BJ (cell line): ENCODE measurements at places on chromosomes 5 and 9. TPM values are rescaled to one million over a fixed set of nuclear protein-coding genes. Genes with fewer than 3 reads are reported as not detected.

DNA sequence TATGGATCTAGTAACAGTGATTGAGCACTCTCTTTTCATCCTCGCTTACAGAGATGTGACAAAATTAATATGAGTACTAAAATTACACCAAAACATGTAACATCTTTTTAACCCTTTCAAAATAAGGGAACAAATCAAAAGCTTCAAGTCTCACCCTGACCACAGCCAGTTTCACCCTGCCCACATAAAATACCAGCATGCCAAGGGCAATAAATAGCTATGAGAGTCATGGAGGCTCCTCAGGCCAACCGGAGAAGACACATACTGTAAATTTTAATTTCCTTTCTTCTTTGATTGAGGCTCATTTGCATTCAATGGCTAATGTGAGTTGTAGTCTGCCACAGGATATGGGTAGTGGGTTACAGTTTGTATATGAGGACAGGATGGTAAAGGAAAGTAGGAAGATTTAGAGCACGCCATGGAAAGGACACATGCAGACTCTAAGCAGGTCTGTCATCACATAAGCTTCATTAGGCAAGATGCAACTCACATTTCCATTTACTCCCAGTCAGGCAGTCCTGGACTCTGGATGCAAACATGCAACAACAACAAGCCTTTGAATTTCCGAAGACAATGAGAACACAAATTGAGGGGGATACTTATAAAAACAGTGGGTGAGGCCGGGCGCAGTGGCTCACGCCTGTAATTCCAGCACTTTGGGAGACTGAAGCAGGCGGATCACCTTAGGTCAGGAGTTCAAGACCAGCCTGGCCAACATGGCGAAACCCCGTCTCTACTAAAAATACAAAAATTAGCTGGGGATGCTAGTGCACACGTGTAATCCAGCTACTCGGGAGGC is 11.3 kb downstream of the IL4 start:
- no peak for DNase-seq

- DNase-seq: no peak
Observed at GRCh38 chr5:2206293-2207108, 323.8 kb upstream of the IRX4 start.

GABRG2 gene
- polyA plus RNA-seq: not detected in 2 replicates

- DNase-seq: no peak
Observed at GRCh38 chr9:133553973-133554713, 19.6 kb downstream of the ADAMTSL2 start.

GRCh38 chr5:15791274-15791673 is 291.3 kb downstream of the FBXL7 start:
- DNase-seq: no peak

GARIN3 gene
- not detected in 2 replicates for polyA plus RNA-seq

DNA sequence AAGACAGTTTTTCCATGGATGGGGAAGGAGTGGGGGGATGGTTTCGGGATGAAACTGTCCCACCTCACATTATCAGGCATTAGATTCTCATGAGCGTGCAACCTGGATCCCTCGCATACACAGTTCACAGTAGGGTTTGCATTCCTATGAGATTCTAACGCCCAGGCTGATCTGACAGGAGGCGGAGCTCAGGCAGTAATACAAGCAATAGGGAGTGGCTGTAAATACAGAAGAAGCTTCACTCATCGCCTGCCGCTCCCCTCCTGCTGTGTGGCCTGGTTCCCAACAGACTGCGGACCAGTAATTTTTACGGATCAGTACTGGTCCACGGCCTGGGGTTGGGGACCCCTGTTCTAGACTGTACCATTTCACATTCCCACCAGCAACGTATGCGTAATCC is 68.3 kb upstream of the OTULINL start:
- DNase-seq: no peak

- DNase-seq: no peak
Observed at GRCh38 chr5:138585157-138585556, 10.0 kb upstream of the HSPA9 start.

GRCh38 chr9:129632460-129632859 is 6.5 kb downstream of the NTMT1 start:
- no peak for DNase-seq

ACTL7A gene
- not detected in 2 replicates for polyA plus RNA-seq

GRCh38 chr9:130054325-130054786 is 650 bp downstream of the GPR107 start:
- DNase-seq: no peak

KIAA0825 gene
- 0.69 and 1.3 TPM in 2 replicates for polyA plus RNA-seq

- DNase-seq: no peak
Observed at GRCh38 chr9:121237916-121238315, 30.0 kb upstream of the GSN start.

DNA sequence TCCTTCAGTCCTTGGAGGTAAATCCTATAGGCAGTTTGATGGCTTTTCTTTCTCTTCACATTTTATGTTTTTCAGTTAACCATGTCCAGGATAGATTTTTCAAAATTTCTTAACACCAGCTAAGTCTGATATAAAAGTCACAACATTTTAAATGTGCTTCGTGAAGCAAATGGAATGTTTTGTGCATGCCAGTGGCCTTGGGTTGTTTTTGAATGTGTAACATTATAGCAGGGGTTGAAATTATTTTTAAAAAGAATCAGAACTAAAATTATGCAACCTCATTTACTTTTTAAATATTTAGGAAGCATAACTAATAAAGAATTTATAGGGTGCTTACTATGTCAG is 201.1 kb downstream of the ARHGEF28 start:
- no peak for DNase-seq

FAM78A gene
- polyA plus RNA-seq: 0.37 and 1.1 TPM in 2 replicates

SLC4A9 gene
- polyA plus RNA-seq: not detected in 2 replicates

SLC27A6 gene
- polyA plus RNA-seq: 0.06 and 0.10 TPM in 2 replicates

LCP2 gene
- not detected in 2 replicates for polyA plus RNA-seq

GRCh38 chr5:42991404-42992087 is 48.6 kb downstream of the ANXA2R start:
- no peak for DNase-seq

DNA sequence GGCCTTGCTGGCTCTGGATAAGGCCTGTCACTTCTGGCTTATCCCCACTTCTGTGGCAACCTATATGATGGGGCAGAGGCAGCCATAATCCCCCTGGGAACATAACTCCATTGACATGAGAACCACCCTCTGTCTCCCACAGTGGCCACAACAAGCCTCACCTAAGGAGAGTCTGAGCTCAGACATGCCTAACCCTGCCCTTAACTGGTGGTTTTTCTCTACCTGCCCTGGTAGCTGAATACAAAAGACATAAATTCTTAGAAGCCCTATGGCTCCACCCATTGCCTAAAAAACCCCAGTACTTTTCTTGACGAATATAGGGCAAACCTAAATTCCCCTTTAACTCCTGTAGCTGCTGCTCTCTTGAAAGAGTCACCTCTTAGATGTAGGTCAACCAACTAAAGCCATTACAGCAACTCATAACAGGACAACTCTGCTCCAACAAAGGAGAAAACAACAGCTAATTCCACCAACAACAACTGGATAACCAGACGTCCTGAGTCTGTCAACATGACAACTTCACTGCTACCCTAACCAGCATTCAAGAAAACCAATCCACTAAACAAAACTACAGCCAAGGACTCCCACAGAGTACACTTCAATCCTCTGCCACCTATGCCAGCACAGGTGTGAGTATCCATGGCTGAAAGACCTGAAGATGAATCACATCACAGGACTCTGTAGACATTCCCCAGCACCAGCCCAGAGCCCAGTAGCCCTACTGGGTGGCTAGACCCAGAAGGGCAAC is 427.7 kb downstream of the PRELID2 start:
- no peak for DNase-seq

DNA sequence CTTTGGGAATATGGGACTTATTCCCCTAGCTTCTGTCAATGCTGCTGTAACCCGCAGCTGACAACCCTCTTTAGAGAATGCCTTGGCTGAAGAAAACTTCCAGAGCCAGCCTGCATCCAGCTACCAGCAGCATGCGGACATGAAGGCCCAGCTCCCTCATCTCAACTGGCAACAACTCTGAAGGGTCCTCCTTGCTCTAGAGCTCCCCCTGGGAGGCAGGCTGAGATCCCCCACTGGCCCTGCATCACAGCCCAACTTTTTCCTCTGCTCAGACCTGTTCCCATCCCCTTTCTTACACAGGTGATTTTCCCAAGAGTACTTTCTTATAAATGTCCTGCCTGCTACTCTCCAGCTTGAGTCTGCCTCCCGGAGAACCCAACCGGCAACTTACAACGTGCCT is 18.7 kb upstream of the WNT8A start:
- DNase-seq: no peak

DNA sequence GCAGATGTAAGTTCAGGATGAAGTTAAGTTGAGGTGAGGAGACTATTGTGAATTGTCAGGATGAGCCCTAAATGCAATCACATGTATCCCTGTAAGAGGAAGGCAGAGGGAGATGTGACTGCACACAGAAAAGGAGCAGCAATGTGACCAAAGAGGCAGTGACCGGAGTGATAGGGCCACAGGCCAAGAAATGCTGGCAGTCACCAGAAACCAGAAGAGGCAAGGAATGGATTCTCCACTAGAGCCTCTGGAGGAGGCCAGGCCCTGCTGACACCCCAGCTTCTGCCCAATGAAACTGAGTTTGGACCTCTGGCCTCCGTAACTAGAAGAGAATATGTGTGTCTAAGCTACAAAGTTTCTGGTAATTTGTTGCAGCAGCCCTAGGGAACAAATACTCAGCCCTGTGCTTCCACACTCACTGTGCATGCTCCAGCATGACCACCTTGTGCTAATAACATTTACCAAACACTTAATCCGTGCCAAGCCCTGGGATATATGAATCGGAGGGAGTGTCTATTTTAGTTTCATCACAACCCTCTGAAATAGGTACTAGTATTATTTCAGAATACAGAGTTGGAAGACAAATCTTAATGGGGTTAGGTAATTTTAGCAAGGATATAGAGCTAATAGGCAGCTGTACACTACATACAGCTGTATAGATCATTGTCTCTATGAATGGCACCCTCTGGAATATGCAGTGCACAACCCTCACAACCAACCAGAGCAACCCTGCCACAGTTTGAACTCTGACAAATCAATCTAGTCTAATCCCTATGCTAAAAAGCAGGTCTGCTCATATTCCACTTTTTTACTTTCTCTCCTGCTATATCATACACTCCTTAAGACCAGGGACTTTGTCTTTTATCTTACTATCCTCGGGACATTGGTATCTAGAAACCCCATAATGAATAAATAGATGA is 7.8 kb upstream of the GPX8 start:
- peak; percentile 52 for DNase-seq

DNA sequence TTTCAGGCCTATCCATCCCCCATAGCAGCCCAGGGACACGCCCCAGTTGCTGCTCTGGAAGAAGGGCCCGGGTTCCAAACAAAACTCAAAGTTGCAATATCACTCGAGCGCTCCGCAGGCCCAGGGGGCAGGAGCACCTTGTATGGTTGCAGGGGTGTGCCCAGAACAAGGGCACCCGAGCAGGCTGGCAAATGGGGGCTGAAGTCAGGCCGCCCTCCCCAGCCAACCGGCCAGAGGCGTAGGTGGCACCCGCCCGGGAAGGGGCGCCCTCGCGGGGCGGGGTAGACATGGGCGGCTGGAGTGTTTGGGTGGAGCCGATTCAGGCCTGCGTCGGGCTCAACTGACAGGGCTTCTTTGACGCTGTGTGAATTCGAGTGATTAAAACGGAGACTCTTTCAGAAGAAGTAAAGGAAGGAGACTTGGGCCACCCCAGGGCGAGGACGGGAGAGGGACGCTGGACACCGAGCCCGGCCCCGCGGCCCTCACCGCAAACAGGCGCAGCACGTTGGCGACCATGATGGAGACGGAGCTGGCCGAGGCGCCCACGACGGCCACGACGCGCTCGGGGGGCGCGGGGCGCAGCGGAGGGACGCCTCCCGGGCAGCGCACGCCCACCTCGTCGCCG is 1.1 kb downstream of the GRM6 start:
- no peak for DNase-seq

DNA sequence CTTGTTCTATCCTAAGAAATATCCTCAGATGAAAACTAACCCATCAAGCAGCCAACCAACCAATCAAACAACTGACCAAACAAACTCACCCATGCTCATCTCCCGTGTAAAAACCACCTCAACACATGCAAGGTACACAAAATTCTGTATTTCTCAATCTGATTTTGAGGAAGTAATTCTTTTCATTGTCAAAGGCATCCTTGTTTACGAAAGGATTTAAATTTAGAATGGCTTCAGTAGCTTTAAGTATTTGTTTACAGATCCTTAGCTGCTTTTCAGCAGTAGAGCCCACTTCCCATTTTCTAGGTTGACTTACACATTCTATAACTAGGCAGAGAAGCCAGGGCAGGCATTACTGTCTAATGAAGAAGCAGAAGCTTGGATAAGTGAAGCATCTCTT is 78.6 kb downstream of the NTRK2 start:
- no peak for DNase-seq

DNA sequence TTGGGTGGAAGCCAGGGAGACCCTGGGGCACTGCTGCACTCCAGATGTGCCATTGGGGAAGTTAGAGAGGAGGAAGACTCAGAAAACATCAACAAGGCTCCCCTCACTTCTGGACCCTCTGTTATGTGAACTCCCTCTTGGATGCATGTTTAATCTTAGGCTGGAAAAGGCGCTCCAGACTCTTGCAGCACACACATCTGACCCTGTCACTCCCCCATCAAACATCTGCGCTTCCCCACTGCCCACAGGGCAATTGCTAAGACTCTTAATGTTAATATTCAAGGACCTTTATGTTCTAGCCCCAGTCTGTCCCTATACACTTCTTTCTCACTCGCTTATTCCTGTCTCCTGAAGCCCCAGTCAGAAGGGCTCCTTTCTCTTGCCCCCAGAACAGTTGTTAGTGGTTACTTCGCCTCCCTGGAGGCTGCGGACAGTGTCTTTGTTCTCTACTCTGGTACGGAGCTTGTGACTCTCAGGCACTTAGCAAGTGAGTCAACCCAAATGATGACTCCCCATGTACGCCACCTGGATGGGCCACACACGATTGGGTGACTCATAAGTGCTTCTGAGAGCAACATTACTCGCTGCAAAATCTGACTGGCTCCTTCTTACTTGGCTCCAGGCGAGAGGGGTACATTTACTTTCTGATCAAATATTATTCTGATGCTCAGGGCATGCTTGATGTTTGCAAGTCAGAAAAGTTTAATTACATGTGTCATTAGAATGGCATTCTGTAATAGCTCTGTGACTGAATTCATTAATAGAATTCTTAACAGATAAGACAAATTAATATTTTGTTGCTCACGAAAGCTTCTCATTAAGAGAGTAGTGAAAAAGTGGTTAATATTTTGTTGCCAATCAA is 193.6 kb downstream of the HSPA4 start:
- DNase-seq: peak; percentile 35

KIF4B gene
- polyA plus RNA-seq: not detected in 2 replicates

DNA sequence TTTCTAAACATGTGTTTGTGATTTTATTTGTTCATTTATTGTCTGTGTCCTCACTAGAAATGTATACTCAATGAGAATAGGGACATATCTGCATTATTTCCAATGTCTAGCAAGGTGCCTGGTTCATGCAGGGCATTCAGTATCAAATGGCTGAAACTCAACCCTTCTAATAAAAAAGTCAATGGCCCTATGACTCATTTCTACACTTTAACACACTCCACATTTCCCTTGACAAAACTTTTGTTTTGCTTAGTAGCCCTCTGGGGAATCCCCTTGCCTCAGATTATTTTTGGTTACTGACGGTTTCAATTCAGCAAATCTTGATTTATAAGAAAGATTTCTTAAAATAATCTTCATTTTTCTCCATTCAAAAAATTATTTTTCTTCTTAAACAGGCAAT is 206.0 kb upstream of the DMRTA1 start:
- DNase-seq: no peak

OR4F3 gene
- polyA plus RNA-seq: not detected in 2 replicates

ADCY2 gene
- polyA plus RNA-seq: not detected in 2 replicates
